ENCODE measurements at places on chromosomes 1 and 21.

DNA sequence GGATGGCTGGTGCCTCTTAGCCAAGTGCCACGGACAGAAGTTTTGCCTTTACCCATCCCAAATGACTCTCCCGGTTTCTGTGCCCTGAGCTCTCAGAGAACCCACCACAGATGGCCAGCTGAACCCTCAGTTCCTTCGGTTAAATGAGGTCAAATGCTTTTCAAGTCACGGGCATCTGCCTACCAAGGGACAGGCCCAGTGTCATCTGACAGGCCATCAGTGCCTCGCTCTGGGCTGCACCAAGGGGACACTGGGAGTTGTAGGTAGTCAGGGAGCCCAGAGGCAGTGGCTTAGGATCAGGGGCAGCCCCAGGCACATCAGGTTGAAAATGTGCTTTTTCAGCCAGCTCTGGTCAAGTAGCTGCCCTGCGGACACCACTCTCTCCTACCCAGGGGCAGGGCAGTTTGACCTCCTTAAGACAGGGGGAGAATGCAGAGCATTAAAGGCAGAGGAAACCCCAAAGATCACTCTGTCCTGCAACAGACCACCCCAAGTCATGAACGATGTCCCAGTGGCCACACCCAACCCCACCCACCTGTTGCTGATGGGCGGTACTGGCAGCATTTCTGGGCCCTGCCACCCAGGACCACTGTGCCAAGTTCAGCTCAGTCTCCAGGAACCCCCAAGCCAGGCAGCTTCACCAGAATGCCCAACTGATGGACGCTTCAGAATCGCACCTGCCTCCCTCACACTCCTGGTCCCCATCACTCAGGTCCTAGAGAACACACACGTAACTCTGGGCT is 60.7 kb downstream of the CASZ1 start:
- no peak for DNase-seq

- no peak for DNase-seq
These were observed 125.4 kb upstream of the GPR52 start for GRCh38 chr1:174322202-174322862.

DNA sequence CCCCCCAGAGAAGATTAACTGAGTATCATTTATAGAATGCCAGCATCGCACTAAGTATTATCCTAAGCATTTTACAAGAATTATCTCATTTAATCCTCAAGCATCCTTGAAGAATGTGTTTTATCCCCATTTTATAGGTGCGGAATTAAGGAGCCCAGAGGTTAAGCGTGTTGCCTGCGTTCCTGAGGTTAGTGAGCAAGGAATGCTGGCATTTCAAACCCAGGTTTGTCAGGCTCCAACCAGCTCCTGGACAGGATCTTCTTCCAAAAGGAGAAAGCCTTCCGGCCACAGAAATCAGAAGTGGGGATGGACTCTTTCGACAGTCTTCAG is 82.3 kb downstream of the SSBP3 start:
- no peak for DNase-seq

DNA sequence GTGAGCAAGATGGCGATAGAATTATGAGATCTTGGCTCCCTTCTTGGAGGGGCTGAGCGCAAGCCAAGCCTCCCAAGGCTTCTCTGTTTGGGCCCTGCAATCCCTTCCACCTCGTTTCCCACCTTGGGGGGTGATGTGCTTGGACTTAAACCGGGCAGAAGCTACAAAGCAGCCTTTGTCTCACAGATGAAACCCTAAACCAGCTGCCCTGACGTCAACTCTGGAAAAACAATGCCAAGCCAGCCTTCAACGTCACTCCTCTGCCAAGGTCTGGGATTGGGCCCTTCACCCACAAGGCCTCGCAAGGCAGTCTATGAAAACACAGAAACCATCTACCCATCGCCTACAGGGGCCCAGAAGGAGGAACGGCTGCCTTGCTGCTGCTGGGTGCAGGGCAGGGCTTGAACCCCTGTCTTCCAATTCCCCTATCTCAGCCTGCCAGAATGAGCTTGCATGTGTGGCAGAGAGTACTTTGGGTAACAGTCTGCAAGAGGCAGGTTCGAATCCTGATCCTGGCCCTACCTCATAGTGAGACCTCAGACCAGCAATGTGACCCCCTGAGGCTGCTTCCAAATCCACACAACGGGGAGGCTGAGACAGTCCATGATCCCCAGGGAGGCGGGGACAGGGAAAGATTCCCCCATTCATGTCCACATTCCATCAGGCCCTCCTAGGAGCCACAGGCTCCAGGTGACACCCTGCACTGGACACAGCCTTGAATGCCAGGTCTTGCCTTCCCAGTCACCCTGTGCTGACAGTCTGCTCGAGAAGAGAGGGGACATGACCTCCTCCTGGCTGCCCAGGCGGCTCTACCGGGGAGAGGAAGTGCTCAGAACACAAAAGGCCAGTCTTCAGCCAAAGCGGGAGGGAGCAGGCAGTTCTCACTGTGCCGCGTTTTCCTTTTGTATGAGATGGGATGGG is 15.0 kb downstream of the IFFO2 start:
- no peak for DNase-seq

DNA sequence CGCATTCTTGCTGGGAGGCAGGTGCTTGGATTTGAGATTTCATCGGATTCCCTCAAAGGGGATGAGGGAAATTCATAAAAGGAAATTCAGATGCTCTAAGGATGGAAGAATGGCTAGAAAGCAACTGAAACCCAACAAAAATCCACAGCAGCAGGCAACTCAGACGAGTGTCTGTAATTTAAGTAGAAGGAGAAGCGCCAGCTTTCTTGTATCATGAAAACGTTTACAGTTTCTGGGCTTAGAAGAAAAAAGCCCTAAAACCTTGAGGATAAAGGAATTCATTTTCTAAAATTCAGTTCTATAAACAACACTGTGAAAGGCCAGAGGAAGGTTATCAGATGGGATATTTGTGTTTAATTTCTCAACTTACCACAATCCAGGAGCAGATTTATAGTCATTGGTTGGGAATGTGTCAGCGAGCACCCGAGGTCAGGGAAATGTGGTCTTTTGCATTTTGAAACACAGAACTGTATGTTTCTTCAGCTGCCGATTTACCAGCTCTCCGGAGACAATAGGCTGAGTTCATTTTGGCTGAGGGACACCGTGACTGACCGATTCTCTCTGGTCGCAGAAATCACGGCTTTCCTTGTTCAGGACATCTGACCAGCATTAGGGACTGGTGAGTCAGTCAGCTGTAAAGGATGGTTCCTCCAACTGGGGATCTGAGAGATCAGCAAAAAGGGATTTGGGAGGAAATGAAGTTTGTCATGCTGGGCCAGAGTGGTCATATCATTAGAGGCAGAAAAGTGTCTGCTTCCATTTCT is 111.6 kb upstream of the ERRFI1 start:
- no peak for DNase-seq

DNA sequence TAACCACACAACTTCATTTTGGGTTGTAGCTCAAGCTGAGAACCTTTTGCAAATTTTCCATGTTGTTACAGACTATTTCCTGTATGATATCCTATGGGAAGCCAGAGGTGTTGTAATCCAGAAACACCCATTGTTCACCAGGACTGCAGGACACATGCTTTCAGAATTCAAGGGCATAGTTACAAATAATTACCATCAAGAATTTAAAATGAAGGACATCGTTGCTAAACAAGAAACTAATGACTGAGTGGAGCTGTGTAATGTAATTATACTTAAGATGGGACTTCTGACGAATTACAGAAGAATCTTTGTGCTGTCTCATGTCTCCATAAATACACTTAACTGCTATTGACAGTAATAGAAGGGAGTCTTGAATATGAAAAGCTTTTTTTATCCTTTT is 47.6 kb upstream of the HOOK1 start:
- DNase-seq = no peak

DNA sequence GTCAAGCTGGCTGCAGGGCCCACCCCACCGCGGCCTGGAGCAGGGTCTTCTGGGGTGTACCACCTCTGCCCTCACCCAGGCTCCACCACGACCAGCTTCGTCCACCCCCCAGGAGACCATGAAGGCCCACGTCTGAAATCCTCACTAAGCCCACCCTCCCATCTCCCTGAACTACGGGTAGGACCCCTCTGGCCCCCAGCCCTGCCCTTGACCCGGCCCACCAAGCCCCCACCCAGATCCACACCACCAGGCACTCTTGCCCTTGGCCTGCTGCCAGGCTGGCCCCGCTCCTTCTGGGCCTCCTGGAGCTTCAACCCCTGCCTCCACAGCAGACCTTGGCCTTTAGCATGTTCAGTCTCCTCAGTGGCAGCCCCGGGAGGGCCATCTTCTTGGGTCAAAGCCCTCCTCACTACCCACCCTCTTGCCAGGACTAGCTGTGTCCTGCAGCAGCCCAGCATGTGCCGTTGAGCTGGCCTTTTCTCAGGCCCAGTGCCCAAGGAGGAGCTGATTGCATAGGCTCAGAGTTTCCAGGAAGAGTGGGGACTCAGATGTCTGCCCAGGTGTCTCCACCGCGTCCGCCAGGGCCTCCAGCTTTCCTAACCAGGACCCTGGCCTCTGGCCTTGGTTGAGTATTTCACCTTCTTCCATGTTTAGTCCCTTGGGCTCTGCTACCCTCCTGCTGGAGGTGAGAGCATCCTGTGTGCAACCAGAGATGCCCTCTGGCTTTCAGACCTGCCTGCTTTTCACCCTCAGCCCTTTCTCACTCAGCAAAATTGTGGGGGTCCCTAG is 17.7 kb upstream of the SAMD11 start:
- peak; percentile 24 for DNase-seq

DNA sequence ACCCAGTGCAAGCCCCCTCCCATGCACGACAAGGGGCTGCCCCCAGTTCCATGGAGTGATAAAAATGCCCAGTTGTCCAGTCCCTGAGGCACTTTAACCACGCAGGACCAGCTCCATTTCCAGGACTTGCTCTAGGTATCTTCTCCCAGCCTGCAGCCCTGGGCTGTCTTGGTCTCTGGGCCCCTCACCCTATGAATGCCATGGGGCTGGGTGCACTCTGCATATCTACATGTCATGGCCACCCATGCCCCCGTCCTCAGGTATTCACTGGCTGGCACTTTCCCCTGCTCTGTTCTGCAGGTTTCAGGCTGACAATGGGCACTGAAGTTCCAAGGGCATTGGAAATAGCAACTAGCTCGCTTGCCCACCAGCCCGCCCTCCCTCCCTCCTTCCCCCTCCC is 19.6 kb upstream of the C1orf174 start:
- no peak for DNase-seq

DNA sequence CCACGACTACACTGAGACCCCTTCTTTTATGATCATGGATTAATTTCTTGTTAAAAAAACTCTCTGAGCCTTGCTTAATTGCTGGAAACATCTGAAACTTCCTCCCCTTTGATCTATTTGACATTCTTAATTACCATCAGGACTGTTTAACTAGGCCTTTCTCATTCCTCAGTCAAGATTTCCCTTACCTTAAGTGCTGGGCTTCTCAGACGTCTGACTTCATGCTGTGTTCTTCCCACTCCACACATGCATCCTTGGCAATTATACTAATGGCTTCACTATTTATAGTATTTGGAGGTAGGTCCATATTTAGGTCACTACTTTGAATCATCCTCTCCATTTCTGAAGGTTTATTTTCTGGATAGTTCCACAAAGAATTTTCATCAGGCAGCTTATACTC is 341.3 kb upstream of the TMPRSS15 start:
- no peak for DNase-seq

GRCh38 chr1:28534671-28535070 is 18.2 kb upstream of the TRNAU1AP start:
- no peak for DNase-seq

GRCh38 chr1:164671323-164671965 is 112.5 kb downstream of the PBX1 start:
- no peak for DNase-seq

- DNase-seq = peak; percentile 95
These were observed 5.7 kb downstream of the KRTCAP2 start for GRCh38 chr1:155167166-155168104.

GRCh38 chr1:8712413-8713231 is 104.8 kb downstream of the RERE start:
- DNase-seq = no peak

DNA sequence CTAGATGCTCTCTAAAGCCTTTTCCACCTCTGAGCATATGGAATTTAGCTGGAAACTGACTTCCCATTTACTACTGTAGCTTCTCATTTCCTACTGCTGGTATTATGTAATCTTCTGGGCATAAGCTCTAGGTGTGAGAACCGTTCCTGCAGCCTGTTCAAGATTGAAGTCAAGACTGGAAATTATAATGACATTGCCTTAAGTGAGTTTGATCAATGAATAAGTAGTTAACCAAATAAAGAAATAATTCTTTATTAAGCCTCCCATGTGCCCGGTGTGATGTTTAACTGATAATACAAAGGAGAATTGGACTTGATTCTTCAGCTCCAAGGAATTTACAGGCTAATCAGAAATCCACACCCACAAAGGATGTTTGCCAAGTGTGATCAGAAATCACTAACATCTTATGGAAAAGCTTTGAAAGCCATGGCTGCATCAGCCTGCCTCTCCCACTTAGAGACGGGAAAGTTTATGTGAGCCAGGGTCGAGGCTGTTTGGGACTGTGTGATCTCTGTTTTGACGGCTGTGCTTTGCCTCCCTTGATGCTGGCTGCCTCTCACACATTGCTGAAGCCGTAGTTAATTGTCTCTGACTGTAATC is 36.4 kb upstream of the PRELP start:
- DNase-seq = no peak
